Activated T-helper 2 cell treated with anti-CD3 and anti-CD28 coated beads, Interferon-gamma antibody, Interleukin-2, Interleukin-4, amounts not matched to agents 10 μg/mL and 5 μg/mL and 100 μg/mL, durations not matched to agents 14 hours and 24 hours and 36 hours (primary cell): ENCODE measurements at places on chromosomes 1 and 21. TPM values are rescaled to one million over a fixed set of nuclear protein-coding genes. Genes with fewer than 3 reads are reported as not detected.

C1orf226 gene
- 0.05 and 0.07 TPM in 2 replicates for total RNA-seq

HRNR gene
- not detected in 2 replicates for total RNA-seq

TEX38 gene
- total RNA-seq: not detected in 2 replicates

SELENON gene
- 8.0 and 8.2 TPM in 2 replicates for total RNA-seq

GRCh38 chr21:33396951-33397350, 6.3 kb upstream of the IFNGR2 start:
- no peak overlapping the region for H3K4me3 ChIP-seq
- no peaks in the 10 kb centered on the region for H3K36me3 ChIP-seq
- no peak for DNase-seq
- H3K4me1 ChIP-seq: peaks cover 7% of the 10 kb centered on the region

DNA sequence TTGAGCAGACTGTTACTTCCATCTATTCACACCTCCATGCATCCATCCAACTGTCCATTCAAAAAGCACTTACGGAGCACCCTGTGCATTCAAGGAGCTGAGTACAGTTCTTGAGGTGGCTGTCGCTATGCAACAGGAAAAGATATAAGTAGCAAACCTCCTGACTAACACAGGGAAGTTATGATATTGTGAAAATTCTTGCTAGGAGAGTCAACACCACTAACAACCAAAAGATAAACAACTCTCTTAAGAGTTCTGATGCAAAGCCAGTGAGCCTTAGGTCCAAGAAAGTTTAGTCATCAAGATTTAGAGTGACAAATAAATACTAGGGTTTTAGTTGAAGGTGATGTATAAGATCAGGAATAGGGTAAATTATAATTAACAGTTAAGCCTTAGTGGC, 44.5 kb upstream of the TRIM45 start:
- no peaks in the 10 kb centered on the region for H3K36me3 ChIP-seq
- no peak overlapping the region for H3K27ac ChIP-seq
- H3K4me3 ChIP-seq: no peak overlapping the region
- no peak for DNase-seq
- H3K27me3 ChIP-seq: peaks cover 6% of the 10 kb centered on the region
- no peaks in the 10 kb centered on the region for H3K4me1 ChIP-seq

GRCh38 chr1:229013981-229014380, 256.9 kb upstream of the RAB4A start:
- no peaks in the 10 kb centered on the region for H3K36me3 ChIP-seq
- no peaks in the 10 kb centered on the region for H3K4me1 ChIP-seq
- no peak for DNase-seq
- H3K4me3 ChIP-seq: no peak overlapping the region
- no peak overlapping the region for H3K27ac ChIP-seq

GRCh38 chr1:61085206-61085982, 3.0 kb downstream of the NFIA start:
- peaks cover 13% of the 10 kb centered on the region for H3K4me1 ChIP-seq
- DNase-seq: no peak
- no peak overlapping the region for H3K27ac ChIP-seq
- H3K36me3 ChIP-seq: peaks cover 2% of the 10 kb centered on the region
- no peak overlapping the region for H3K4me3 ChIP-seq

GRCh38 chr1:51535006-51535592, 16.0 kb upstream of the EPS15 start:
- no peak for DNase-seq
- H3K27ac ChIP-seq: no peak overlapping the region
- H3K4me1 ChIP-seq: peaks cover 20% of the 10 kb centered on the region
- no peaks in the 10 kb centered on the region for H3K36me3 ChIP-seq
- no peaks in the 10 kb centered on the region for H3K27me3 ChIP-seq

DNA sequence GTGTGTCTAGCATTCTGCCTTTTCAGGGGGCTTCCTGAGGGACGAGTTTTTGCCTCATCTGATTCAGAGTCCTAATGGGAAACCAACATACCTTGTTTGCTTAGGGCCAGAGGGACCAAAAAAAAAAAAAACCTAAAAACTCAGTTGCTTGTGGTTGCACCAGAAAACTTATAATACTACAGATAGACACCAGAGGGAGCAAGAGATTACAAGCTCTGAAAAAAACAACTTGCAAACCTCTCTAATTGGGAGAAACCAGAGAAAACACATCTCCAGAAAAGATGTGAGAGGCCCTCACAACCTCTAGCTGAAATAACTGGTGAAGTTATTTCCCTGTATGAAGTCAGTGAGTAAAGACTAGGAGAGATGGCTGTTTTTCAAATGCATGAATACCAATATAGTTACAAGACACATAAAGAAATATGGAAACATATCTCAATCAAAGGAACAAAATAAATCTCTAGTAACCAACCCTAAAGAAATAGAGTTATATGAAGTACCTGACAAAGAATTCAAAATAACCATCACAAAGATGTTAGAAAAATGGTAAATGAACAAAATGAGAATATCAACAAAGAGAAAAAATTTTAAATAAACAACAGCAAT, 233.7 kb upstream of the NFIA start:
- H3K4me3 ChIP-seq: no peak overlapping the region
- H3K27ac ChIP-seq: no peak overlapping the region
- no peaks in the 10 kb centered on the region for H3K36me3 ChIP-seq
- H3K4me1 ChIP-seq: no peaks in the 10 kb centered on the region

- peaks cover 30% of the 10 kb centered on the region for H3K27me3 ChIP-seq
- H3K4me3 ChIP-seq: no peak overlapping the region
- no peaks in the 10 kb centered on the region for H3K4me1 ChIP-seq
- no peak overlapping the region for H3K27ac ChIP-seq
- DNase-seq: no peak
- no peaks in the 10 kb centered on the region for H3K36me3 ChIP-seq
These were observed 10.2 kb upstream of the DMRTB1 start for GRCh38 chr1:53449021-53449420.
